ENCODE measurements at places on chromosomes 4 and X.

GRCh38 chr4:138445098-138445497 lies 202.9 kb upstream of the SLC7A11 start:
- ATAC-seq, result no peak

GRCh38 chr4:162241857-162242256 lies 78.1 kb upstream of the FSTL5 start:
- no peak for ATAC-seq

GRCh38 chrX:136967966-136968365 lies 65.8 kb downstream of the GPR101 start:
- ATAC-seq, result no peak

GRCh38 chrX:16458208-16458607 lies 191.8 kb upstream of the S100G start:
- ATAC-seq, result no peak

GRCh38 chr4:125400756-125401155 lies 86.0 kb downstream of the FAT4 start:
- ATAC-seq, result no peak

DNA sequence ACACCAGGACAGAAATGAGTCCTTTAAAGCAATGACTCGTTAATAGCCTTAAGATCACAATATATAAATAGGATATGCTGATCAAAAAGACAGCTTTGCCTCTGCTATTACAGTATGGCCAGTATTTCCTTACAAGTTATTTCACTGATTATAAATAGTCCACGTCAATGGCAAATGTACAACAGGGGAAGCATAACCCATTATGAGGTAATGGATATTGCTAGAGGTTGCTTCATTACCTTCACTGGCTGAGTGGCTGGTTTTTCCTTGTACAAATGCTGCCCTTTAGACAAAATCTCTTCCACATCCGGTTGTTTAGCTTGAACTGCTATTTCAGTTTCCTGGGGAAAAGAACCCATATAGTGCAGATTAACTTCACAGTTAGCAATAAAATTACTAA lies 764.6 kb upstream of the FTHL17 start:
- no peak for ATAC-seq

Measured in motor neuron (in vitro differentiated cells).